ENCODE measurements at places on chromosomes 7 and 10. TPM values are rescaled to one million over a fixed set of nuclear protein-coding genes. Genes with fewer than 3 reads are reported as not detected.

GRCh38 chr7:83130623-83131545 lies 31.8 kb downstream of the PCLO start:
- no peak for DNase-seq

DNA sequence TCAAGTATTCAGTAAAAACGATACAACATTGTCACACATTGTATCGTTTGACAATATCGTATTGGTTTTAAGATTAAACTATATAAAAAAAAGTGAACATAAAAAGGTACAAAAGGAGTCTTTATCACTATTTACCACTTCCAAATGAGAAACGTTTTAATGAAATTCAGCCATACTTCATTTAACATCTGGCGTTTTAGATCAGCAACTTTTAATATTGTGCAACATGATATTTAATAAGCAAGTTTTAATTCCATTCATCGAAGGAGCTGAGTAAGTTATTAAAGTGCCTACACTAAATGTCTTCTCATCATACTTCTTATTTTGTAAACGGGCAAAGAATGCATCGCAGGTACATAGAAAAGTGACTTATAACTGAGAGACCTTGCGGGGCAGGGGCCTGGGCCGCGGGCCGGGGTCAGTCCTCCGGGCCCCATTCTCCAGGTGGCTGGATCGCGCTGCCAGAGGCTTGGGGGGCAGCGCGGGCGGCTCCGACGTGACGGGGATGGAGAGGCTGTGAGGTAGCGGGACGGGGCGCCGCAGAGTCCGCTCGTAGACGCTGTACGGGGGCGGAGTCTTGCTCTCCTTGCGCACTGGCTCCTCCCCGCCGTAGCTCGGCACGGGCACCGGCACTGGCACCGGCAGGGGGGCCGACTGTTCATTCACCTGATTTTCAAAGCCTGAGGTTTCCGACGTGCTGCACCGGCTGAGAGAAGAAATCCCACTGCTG lies 165.8 kb upstream of the IMMP2L start:
- no peak for DNase-seq

DNA sequence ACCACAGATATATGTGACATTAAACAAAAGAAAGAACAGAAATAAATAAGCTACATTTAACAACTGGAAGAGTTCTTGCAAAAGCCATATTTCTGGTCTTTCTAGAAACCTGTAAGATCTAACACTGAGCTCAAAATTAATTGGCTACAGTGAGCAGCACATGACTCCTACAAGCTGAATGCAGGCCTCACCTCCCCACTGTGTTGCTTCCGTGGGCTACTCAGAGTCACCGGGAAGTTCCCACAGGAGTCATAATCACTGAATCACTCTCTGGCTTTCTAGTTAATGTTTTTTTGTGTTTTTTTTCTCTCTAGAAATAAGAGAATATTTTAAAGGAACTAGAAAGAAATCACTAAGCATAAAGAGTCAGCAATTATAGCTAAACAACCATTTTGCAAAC lies 10.2 kb upstream of the MRPS24 start:
- no peak for DNase-seq

The MAGI2 gene
- total RNA-seq: 6.7 TPM

- no peak for DNase-seq
Observed at GRCh38 chr7:87435546-87435945, 39.9 kb downstream of the ABCB4 start.

GRCh38 chr10:77390481-77390891 lies 247.1 kb downstream of the KCNMA1 start:
- DNase-seq: no peak

The LLCFC1 gene
- total RNA-seq: not detected

GRCh38 chr7:149773446-149774236 lies at the start of gene ZNF467:
TSS of gene ZNF467 (minus strand) at chr7:149773588. CDS start at chr7:149771032, 2,556 bp downstream.
- peak; percentile 75 for DNase-seq

- no peak for DNase-seq
Observed at GRCh38 chr10:62662486-62662885, 142.0 kb upstream of the ADO start.

The PIK3CG gene
- 0.03 TPM for total RNA-seq

The NODAL gene
- not detected for total RNA-seq
